ENCODE measurements at places on chromosomes 16 and 17.

DNA sequence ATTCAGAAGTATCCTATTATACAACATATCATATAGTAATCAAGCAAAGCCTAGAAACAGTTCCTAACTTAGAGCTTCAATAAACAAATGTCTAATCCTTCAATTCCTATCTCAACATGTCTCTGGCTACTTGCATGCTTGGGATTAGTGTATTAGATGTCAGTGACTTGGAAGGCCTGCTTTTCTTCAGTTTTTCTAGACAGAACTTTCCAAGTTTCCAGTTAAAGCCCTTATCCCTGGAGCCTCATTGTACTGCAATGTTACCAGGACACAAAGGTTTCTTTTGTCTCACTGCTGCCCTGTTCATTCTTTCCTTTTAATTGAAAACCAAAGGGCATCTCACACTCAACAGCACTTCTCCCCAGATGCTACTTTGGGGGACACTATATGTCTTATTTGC, 16.5 kb downstream of the PSME3IP1 start:
- no peak for DNase-seq

DNA sequence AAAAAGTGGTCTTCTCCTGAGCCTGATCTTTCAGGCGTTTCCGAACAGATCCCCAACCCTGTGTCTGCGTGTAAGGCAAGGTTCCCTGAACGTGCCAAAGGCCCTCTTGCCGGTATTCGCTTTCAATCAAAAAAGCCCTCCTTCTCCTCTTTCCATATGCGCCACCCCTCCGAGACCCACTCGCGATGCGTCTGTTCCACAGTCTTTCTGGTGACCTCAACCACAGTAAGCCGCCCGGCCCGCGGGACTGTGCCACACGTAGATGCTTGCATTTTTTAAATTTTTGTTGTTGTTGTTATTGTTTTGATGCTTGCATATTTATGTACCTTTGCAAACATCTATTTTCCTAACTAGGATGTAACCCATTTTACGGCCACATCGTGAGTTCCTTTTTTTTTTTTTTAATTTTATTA, 607 bp upstream of the PRPSAP1 start:
- DNase-seq: no peak

DNA sequence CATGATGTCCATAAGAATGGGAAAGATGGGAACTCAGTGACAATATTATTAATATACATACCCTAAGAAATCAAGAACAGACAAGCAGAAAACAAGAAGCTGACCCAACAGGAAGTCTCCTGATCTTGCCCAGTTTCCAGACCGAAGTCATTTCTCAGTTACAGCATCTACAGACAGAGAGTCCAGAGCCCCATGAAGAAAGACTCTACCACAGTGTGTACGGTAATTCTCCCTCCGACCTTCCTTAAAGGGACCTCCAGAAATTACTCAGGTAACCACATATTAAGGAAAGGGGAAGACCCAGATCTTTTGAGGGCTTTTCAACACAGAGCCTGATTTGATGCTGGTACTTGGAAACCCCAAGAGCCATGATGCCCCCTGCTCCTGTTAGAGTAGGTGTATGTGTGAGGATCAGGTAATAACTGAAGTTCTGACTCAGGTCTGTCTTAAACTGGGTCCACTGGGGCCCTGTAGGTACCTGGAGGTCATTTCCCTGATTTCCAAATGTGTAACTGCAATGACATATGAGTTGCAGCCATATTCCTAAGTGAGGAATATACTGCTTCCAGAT, 132.4 kb downstream of the ABCA8 start:
- DNase-seq: no peak

- no peak for DNase-seq
Measured at GRCh38 chr17:64061178-64061898, 40.9 kb upstream of the ICAM2 start.

- DNase-seq: no peak
Measured at GRCh38 chr16:67673712-67674580, 7.3 kb downstream of the C16orf86 start.

- no peak for DNase-seq
Measured at GRCh38 chr16:88428616-88429386, 24.3 kb upstream of the ZFPM1 start.

- no peak for DNase-seq
Measured at GRCh38 chr16:13441675-13442074, 478.3 kb upstream of the ERCC4 start.

DNA sequence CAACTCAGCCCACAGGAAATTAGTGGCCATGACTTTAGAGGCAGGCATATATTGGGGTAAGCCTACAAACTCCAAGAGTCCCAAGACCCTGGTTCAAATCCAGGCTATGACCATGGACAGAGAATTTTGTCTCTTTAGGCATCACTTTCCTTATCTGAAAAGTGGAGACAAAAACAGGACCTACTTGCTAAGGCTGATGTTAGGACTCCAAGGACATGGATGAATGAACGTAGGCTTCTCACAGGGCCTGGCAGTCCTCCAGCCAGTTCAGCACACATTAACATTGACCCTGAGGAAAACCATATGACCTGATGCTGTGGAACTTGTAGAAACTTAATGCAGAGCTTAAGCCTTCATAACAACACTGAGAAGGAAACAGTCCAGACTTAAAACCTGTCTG, 1.4 kb downstream of the FKBP10 start:
- DNase-seq: peak; percentile 59

GRCh38 chr17:60910415-60910814, 232.8 kb downstream of the BCAS3 start:
- no peak for DNase-seq

GRCh38 chr16:47197536-47198179, 53.9 kb upstream of the NETO2 start:
- DNase-seq: no peak

GRCh38 chr17:51908841-51909537, 249.5 kb downstream of the CA10 start:
- DNase-seq: no peak

GRCh38 chr16:50372611-50373344, 4.0 kb upstream of the BRD7 start:
- peak; percentile 49 for DNase-seq

DNA sequence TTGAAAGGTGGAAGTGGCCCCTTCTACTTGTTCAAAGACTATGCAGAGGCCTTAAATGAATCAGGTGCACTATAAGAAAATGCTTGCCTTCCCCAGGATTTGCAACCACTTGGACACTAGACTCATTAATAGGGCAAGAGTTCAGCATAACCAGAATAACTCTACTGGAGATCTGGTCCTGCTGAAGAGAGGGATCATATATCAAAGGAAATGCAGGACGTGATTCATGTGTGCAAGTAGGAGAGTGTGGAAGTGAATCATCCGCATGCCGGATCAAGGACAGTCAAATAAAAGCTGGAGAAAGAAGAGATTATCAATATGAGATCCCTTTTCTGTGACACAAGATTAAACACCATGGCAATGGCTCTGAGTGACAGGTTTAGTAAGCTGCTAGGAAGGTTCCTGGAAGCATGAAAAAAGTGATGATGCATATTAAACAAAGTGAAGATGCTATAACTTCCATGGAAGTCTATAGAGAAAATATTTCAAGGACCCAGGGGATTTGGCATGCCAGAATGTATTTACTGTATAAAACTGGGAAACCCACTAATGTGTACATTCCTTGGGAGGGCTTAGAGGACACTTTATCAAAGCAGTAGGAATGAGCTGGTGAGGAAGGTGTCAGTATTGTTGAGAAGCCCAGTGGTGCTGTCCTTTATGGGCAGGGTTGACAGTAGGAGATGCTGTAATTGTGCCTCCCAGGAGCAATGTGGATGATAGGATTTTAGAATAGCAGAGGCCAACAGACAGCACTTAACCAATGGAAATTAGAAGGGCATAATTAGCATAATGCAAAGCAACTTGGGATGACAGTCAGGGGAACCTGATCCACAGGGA, 133.1 kb downstream of the ABCA8 start:
- peak; percentile 81 for DNase-seq

DNA sequence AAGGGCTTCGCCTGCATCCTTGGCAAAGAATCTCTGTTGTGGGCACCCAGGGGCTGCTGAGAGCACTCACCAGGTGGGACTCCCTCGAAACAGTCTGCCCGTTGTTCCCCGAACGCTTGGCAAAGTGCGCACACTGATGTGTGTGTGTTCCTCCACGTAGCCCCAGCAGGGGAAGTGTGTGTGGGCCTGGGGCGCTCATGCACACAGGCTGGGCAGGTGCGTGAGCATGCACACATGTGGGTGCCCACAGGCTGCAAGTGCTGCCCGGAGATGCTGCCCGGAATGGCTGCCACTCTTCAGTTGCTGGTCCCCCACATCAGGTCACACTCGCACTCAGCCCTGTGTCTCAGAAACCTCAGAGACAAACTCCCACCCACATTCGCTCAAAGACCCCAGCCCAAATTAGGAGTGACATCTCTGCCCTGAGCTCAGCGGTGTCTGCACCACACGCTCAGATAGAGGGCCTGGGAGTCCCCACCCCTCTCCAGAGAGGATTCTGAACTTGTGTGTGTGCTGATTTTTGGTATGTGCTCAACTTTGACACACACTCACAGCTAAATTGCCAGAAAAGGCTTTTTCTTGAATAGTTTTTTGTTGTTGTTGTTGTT, 119.4 kb downstream of the MGAT5B start:
- DNase-seq: no peak

DNA sequence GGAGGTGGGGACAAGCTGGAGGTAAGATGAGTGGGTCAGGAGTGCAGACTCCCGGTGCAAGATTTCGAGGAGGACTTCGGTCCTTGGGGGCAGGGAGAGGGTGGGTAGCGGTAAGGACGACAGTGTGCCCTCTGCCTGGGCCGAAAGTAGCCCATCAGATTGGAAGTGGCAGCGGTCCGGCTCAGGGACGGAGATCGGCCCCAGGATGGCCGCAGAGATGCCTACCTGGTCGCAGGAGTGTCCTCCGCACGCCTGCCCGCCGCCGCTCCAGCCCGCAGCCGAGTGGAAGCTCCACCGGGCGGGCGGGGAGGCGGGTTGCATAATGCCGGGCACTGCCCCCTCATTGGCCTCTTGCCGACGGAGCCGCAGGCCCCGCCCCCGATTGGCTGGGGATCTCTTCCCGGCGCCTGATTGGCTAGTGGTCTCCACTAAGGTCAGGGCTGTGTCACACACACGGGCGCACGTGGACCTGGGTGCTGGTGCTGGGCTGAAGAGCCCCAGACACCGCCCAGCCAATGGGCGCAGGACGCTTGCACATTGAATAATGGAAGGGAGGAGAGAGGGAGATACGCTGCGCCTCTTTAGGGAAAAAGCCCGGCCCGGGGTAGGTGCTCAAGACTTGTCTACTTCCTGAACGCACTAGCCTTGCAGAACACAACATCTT, at the start of gene PER1:
TSS of gene PER1 (minus strand) at position 293 of the 664 bp plus-strand sequence. CDS start 1,698 bp downstream, outside the sequence.
- peak; percentile 98 for DNase-seq

GRCh38 chr16:9118170-9118569, 26.7 kb downstream of the HAPSTR1 start:
- DNase-seq: no peak

DNA sequence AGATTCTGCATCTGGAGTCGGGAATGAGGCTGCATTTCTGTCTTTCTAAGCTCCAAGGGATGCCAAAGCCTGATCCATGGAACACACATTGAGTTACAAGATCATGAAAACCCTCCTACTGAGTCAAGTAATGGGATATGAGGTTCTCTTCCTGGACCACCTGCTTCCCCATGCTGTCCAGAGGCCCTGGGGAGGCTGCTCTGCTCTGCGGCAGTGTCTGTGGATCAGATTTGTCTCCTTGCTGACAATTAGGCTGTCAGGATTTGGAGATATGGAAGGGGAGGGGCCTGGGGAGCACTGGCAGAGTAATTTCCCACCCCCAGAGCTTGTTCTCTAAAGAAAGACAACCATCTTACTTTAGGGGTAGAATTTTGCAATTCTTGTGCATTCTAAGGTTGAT, 33.0 kb downstream of the C16orf95 start:
- DNase-seq: no peak

DNA sequence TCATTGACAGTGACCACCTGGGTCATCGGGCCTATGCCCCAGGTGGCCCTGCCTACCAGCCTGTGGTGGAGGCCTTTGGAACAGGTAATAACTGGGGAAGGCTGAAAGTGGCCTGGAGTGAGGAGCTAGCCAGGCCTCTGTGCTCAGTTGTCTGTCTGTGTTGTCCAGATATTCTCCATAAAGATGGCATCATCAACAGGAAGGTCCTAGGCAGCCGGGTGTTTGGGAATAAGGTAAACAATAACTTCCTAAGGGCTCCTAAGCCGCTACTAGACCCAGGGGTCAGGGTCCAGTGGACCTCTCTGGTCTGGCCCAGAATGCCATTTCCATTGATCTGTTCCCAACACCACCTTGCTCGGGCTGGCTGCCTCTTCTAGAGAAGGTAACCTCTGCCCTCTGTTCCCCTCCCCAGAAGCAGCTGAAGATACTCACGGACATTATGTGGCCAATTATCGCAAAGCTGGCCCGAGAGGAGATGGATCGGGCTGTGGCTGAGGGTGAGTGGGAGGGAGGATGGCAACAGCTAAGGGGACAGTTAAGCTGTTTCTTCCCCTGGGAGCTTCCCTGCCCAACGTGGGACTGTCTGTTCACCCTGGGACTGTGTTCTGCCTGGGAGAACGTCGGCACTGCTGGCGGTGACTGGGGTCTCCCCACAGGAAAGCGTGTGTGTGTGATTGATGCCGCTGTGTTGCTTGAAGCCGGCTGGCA, 1.9 kb upstream of the MLX start:
- no peak for DNase-seq

Measured in cardiac muscle cell (in vitro differentiated cells and primary cell).